ENCODE measurements at places on chromosomes 3 and 15. TPM values are rescaled to one million over a fixed set of nuclear protein-coding genes. Genes with fewer than 3 reads are reported as not detected.

Gene VEPH1
- total RNA-seq: 1.3 TPM

Gene LRRK1
- 29.6 TPM for total RNA-seq

DNA sequence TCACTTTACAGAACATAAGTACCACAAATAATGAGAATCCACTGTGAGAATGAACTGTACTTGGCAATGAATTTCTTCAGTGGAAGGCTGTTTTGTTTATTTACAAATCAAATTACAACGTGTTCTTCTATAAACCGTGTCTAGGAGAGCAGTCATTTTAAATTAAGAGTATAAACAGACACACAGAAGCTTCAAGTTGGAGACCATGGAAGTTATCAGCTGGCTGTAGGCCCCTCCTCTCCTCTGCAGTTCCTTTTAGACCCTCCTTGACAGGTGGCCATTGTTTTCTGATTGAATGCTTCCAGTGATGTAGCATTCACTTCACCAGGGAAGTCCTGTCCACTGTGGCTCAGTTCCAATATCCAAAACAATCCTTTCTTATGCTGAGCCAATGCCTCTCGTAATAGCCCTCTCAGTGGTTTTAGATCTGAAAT lies 7.3 kb upstream of the MAPK6 start:
- H3K27me3 ChIP-seq: no peaks in the 10 kb centered on the region
- H3K36me3 ChIP-seq: no peaks in the 10 kb centered on the region
- no peak overlapping the region for H3K27ac ChIP-seq
- no peak overlapping the region for H3K4me3 ChIP-seq

- H3K27ac ChIP-seq: no peak overlapping the region
- H3K36me3 ChIP-seq: no peaks in the 10 kb centered on the region
- no peak for DNase-seq
- no peak overlapping the region for H3K4me3 ChIP-seq
- H3K4me1 ChIP-seq: no peaks in the 10 kb centered on the region
- H3K27me3 ChIP-seq: no peaks in the 10 kb centered on the region
These were observed 35.5 kb downstream of the DUT start for GRCh38 chr15:48366584-48367312.

DNA sequence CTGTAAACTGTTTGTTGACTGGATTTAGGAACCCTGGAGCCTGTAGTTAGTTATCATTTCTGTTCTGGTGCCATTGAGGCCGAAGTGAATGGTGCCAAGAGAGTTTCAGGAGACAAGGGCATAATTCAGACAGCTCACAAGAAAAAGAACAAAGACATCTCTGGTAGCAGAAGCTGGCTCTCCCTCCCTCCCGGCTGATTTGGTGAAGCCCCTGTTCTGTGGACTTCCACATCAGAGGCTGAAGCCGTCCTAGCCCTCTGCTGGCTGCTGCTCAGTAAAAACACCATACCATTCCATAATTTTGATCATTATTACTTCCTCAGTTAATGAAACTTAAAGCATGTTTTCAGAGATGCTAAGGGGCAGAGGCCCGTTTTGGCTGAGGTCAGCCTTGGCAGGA lies 381.2 kb upstream of the WNT5A start:
- H3K27me3 ChIP-seq: no peaks in the 10 kb centered on the region
- H3K27ac ChIP-seq: no peak overlapping the region
- H3K36me3 ChIP-seq: no peaks in the 10 kb centered on the region
- H3K4me3 ChIP-seq: no peak overlapping the region

GRCh38 chr15:77659350-77660321 lies 26.9 kb upstream of the LINGO1 start:
- peak; percentile 88 for DNase-seq
- H3K27me3 ChIP-seq: no peaks in the 10 kb centered on the region
